Left renal cortex interstitium (tissue), 4 donors: ENCODE measurements at places on chromosomes 6 and 20. TPM values are rescaled to one million over a fixed set of nuclear protein-coding genes. Genes with fewer than 3 reads are reported as not detected.

- no peak for DNase-seq
These were observed 53.0 kb downstream of the SASH1 start for GRCh38 chr6:148395583-148396101.

KCNB1 gene
- polyA plus RNA-seq: 0.68 TPM

CASS4 gene
- polyA plus RNA-seq: 3.4 TPM

- no peak for DNase-seq
These were observed 63.9 kb downstream of the REV3L start for GRCh38 chr6:111418971-111419693.

DNA sequence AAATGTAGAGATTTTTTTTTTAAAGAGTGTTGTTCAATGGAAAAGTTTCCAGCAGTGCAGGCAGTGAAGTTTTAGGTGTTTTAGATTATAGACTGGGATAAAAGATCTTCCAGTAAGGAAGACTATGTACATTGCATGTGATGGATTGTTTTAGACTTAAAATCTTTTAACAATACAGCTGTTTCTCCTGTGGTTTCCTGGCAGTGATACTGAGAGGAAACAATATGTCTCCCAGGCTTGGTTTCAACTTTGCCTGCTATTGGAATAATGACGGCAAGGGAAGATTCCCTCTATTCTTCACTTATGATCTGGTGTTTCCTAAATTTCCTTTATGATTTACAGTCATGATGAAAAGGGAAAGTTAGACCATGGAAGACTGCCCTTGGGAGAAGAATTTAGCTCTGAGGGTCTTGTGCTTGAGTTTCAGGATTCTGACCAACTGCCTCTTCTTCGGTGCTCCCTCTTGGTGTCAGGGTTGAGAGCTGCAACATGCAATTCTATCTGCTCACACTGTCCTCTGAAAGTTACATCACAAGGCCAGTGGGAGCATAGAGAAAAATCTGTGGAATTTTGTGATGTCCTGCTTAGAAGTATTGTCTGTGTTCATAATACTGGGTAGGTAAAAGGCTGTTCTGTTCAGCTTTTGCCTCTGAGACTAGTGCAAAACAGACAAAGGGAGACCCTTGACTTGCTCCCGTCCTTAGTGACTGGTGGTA, 262.8 kb upstream of the MAN1A1 start:
- no peak for DNase-seq

DNA sequence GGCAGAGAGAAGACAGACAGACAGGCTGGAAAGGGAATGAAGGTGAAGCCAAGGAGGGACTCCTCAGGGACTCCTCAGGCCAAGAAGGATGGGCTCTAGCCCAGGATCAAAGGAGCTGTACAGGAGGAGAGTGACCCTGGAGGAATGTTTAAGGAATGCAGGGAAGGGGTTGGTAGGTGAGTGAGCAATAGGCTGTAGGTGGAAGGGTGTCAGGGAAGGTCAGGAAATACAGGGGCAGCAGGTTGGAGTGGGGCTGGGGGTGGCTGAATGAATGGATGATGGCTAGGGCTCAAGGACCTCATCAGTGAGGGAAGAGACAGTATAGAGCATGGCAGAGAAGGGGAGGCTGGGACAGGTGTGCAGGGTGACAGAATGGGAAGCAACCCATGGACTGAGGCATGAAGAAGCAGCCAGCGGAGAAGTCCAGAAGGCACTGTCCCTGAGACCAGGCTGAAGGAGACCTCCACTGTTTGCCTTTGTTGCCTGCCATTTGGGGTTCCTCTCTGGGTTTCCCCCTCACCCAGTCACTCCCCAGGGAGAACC, 13.2 kb downstream of the SYNGAP1 start:
- no peak for DNase-seq

GRCh38 chr20:50636601-50637540, 54.5 kb downstream of the RIPOR3 start:
- DNase-seq: no peak

SIGLEC1 gene
- 0.92 TPM for polyA plus RNA-seq

DNA sequence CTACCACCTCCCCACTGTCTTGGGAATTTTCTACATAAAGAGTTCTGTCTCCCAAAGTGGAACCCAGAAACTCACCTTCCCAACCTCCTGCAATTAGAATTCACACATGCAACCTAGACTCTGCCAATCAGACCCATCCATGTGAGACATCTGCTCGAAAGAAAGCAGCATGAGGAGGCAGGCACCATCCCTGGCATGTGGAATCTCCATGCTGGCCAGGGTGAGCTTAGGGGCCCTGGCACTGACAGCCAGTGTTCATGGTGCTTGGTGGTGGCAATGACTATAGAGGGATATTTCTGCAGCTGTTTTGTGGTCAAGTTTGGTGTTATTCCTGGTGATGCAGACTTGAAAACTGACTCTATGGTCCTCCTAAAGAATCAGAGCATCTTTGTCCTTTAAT, 17.4 kb upstream of the FOXF2 start:
- DNase-seq: no peak

ZBTB9 gene
- polyA plus RNA-seq: 16.9 TPM
